Neural crest cell (in vitro differentiated cells): ENCODE measurements at places on chromosomes 6 and 20. TPM values are rescaled to one million over a fixed set of nuclear protein-coding genes. Genes with fewer than 3 reads are reported as not detected.

HRH3 gene
- 0.75 and 0.86 TPM in 2 replicates for total RNA-seq

LAMA5 gene
- total RNA-seq: 35.0 and 38.8 TPM in 2 replicates

TDP2 gene
- total RNA-seq: 44.6 and 44.9 TPM in 2 replicates

FERMT1 gene
- 0.23 TPM in 1 of 2 replicates, not detected in the other for total RNA-seq

C6orf118 gene
- 7.4 and 8.2 TPM in 2 replicates for total RNA-seq

VNN1 gene
- not detected in 2 replicates for total RNA-seq

DNA sequence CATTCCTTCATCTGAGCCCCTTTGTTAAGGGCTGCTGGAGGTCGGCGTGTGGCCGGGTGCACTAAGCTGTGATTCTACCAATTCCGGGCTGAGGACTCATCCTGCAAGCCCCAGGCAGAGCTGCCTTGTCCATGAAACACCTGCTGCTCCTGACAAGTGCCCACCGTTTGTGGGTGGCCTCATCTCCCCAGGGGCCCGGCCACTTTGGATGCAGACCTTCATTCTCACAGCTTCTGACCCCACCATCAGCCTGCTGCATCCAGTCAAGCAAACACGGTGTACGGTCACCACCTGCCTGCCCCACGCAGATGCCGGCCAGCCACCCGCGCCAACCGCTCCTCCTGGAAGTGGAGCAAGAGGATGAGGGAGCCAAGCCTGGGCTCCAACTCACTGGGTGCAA is 382.7 kb downstream of the THBS2 start:
- no peak overlapping the region for H3K4me3 ChIP-seq
- no peaks in the 10 kb centered on the region for H3K27me3 ChIP-seq
- H3K27ac ChIP-seq: no peak overlapping the region
- peaks cover 6% of the 10 kb centered on the region for H3K4me1 ChIP-seq
- H3K36me3 ChIP-seq: no peaks in the 10 kb centered on the region

GRCh38 chr6:132527791-132528190 is 10.3 kb upstream of the TAAR9 start:
- no peak overlapping the region for H3K27ac ChIP-seq
- peaks cover 5% of the 10 kb centered on the region for H3K27me3 ChIP-seq
- H3K4me1 ChIP-seq: peaks cover 9% of the 10 kb centered on the region
- DNase-seq: no peak
- no peak overlapping the region for H3K4me3 ChIP-seq

DNA sequence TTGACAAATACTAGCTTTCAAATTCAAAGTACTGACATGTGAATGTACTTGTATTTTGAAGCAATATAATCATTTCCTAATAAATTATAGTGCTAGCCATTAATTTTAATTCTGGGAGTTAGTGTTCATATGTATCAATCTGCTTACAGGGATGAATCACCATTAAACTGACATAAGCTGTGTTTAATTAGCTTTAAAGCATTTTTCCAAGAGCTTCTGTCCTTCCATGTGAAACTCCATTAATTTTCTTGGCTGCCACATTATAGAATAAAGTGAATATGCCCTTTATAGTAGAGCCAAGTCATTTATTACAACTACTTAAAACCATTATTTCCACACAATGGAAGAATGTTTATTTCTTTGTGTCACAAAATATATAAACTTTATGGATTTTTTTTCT is 150.8 kb downstream of the COL21A1 start:
- H3K36me3 ChIP-seq: peaks cover 4% of the 10 kb centered on the region
- DNase-seq: no peak
- no peaks in the 10 kb centered on the region for H3K27me3 ChIP-seq
- H3K4me1 ChIP-seq: no peaks in the 10 kb centered on the region

DNA sequence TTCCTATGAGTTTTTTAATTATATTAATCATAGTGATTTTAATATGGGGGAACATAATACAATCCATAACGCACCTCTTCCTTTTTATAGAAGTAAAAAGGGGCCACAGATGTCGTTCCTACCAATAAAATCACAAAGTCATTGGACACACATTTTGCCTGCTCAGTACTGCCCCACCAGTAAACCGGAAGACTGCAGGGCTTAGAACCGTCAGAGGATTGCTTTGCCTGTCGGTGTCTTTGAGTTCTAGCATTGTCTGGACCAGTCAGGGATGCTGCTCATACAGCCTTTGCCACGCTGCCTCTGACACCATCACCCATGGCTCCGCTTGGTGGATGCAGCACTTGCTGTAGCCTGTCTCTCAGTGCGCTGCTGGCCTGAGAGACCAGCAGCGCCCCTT is 853.6 kb downstream of the C6orf118 start:
- no peak overlapping the region for H3K27ac ChIP-seq
- no peaks in the 10 kb centered on the region for H3K36me3 ChIP-seq
- no peaks in the 10 kb centered on the region for H3K4me1 ChIP-seq
- H3K27me3 ChIP-seq: no peaks in the 10 kb centered on the region
- no peak overlapping the region for H3K4me3 ChIP-seq

DNA sequence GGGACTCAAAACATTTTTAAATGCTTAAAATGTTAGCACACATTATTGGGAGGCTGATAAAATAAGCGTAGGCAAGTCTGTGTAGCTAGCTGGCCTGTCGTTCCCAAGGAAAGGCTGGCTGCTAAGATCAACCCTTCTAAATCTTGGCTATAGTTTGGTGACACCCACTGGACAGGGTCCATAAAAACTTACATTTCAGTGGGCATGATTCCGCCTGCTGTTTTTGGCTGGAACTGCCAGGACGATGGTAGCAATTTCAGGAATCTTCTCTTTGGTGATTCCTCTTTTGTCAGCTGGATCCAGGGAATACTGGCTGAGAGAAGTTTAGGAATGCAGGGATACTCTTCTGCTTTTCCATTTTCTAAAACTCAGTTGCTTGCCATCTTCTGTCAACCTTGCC is 162.2 kb downstream of the NKAIN2 start:
- no peaks in the 10 kb centered on the region for H3K4me1 ChIP-seq
- DNase-seq: peak; percentile 8
- no peak overlapping the region for H3K27ac ChIP-seq
- no peaks in the 10 kb centered on the region for H3K36me3 ChIP-seq
- no peak overlapping the region for H3K4me3 ChIP-seq

DNA sequence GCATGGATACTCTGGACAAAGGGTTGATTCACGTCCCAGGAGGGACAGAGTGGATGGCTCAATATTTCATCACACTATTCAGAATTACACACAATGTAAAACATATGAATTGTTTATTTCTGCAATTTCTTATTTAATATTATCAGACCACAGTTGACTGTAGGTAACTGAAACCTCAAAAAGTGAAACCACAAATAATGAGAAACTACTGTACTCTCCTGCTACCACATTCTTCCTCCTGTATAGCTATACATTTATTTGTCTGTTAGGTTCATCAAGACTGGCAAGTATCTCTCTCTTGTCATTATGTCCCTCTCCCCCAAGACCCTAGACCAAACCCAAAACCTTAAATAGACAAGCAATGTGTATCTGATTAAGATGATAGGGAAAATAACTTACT is 60.0 kb downstream of the SYCP2 start:
- no peaks in the 10 kb centered on the region for H3K27me3 ChIP-seq
- H3K36me3 ChIP-seq: no peaks in the 10 kb centered on the region
- H3K4me1 ChIP-seq: no peaks in the 10 kb centered on the region

DNA sequence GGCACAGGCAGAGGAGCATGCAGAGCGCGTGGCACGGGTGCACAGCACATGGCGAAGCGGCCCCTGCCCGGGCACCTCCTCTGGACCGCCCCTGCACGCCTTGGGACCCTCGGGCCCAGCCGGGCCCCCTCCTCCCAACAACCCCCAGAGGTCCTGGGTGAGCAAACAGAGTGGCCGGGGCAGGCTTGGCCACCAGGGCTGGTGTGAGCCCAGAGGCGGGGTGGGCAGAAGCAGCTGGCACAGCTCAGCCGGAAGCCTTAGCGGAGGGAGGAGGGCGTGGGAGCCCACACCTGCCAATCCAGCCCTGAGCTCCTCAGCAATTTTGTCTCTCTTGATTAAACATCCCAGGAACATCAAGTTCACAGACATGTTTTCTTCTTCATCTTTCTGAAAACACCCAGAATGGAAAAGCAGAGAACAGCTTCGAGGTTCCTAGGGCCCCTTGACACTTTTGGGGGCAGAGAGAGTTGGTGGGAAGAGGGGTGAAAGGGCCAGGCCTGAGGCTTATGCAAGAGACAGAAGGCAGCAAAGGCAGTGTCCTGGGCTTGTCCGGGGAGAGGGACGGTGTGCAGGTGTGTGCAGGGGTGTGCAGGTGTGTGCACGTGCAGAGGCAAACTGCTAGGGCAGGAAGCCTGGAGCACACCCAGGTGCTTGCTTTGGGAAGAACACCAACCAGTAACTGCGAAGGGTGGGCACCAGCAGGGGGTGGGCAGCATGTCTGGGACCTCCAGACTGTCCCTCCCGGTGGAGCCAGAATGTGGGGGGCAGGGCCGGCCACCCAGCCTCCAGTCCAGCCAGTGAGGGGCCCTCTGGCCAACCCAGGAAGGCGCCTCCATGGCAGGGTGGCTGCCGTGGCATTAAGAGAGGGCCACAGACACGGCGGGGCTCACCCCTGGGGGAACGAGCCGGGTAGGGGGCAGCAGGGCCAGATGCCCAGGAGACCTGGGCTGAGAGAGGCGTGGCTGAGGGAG is 4.8 kb downstream of the HRH3 start:
- H3K27me3 ChIP-seq: peaks cover 58% of the 10 kb centered on the region
- H3K27ac ChIP-seq: no peak overlapping the region
- no peak for DNase-seq

GRCh38 chr6:26199057-26199772 is 112.0 kb downstream of the HFE start:
- peaks cover 24% of the 10 kb centered on the region for H3K27me3 ChIP-seq
- H3K4me1 ChIP-seq: peaks cover 55% of the 10 kb centered on the region
- H3K36me3 ChIP-seq: peaks cover 9% of the 10 kb centered on the region
- peak overlapping the region; percentile 98 for H3K4me3 ChIP-seq
- peak overlapping the region; percentile 98 for H3K27ac ChIP-seq

DNA sequence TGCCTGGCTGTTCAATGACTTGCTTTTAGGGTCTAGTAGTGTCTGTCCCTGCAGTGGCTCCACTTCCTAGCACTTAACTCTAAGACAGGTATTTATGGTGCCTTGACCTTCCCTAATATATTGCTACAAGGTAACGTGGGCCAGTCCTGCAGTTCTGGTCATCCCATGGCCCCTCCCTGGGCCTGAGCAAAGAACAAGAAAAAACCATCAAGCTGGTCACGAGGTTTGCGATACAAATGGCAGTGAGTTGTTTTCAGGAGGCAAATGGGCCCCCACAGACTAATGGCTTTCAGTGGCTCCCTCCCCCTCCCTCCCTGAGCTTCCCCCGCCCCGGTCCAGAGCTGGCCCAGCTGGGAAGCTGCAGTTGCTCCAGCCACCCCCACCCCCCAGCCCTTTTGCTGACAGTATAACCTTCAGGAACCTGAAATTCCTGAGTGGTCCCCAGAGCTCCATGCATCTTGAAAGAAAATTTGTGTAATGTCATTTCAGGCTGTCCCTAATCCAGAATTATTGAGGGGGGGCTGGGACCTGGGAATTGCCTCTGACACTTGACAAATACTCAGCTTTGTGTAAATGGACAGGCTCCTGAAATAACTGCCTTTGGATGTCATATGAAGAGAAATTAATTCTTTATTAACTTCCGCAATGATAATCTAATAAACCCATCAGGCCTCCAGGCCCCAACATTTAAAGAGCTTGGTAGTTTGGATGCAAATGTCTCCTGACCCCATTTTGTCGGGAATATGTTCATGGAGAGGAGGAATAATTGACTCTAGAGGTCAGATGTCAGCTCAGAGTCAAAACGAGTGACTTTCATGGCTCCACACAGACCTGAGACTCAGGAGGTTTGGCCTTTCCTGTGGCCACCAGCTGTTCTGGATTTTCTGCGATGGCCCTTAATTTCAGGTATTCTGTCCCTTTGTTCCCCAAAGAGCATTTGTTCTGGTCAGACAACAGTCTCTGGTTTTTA is 153.2 kb upstream of the TOP1 start:
- H3K36me3 ChIP-seq: no peaks in the 10 kb centered on the region
- no peaks in the 10 kb centered on the region for H3K27me3 ChIP-seq
- H3K27ac ChIP-seq: no peak overlapping the region
- no peak for DNase-seq

- H3K4me3 ChIP-seq: no peak overlapping the region
- DNase-seq: no peak
- no peaks in the 10 kb centered on the region for H3K4me1 ChIP-seq
- H3K27me3 ChIP-seq: no peaks in the 10 kb centered on the region
- H3K27ac ChIP-seq: no peak overlapping the region
- H3K36me3 ChIP-seq: peaks cover 35% of the 10 kb centered on the region
Observed at GRCh38 chr20:29306390-29307072, 1950.9 kb upstream of the DEFB115 start.

DNA sequence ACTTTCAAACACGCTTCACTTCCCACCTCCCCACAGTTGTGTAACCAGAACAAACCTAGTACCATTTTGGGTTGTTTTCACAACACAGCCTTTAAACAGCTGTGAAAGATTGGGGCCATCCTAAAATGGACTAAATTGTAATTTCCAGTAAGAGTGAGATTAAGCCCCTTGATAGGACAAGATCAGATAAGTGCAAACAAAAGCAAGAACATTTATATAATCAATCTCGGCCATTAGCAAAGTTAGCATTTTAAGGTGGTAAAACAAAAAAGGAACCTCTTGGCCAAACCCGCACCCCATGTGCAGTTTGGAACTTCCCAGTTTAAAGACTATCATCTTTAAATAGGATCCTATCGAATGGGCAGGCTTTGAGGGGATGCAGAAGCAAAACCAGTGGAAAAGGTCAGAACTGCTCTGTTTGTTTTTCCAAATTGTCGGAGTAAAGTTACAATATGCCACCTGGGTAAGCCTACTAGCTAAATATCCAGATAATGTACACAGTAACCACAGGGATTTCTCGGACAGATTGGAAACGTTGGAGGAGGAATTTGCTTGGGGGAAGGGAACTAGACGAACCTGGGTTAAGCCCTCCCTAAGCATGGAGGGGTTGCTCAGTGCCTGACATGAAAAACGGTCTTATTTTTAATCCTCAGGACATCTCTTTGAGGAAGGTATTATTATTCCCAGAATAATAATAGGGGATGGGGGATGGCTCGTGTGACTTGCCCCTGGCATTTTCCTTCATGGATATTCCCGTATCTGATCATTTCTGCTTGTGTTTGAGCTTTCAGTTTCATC is 159.8 kb upstream of the SALL4 start:
- H3K4me1 ChIP-seq: peaks cover 59% of the 10 kb centered on the region
- H3K4me3 ChIP-seq: no peak overlapping the region
- no peak for DNase-seq
- no peaks in the 10 kb centered on the region for H3K36me3 ChIP-seq

GRCh38 chr20:54063992-54064676 is 6.3 kb downstream of the BCAS1 start:
- no peak overlapping the region for H3K4me3 ChIP-seq
- H3K27ac ChIP-seq: no peak overlapping the region
- peaks cover 2% of the 10 kb centered on the region for H3K27me3 ChIP-seq
- DNase-seq: no peak
- H3K4me1 ChIP-seq: peaks cover 4% of the 10 kb centered on the region
